ENCODE measurements at places on chromosomes 16 and 17.

DNA sequence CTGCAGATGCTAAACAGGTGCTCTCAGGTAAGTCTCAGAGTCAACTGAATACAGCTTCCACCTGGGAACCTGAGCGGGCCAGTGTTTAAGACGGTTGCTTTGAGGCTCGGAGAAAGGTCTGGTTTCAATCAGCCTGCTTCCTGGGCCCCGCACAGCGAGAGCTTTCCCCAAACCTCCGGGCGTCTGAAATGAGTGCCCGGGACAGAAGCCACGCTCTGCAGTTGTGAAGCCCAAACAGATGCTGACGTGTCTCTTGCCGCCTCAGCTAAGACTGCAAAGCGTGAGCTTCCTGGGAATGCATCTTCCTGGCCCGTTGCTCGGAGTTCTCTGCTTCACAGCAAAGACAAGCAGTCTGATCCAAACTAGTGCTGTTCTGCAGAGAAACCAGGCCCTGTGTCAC is 36.7 kb downstream of the PLXDC1 start:
- DNase-seq = no peak

GRCh38 chr16:65406933-65407332 is 285.1 kb upstream of the CDH11 start:
- DNase-seq = no peak

- no peak for DNase-seq
Measured at GRCh38 chr17:77618173-77618572, 340.3 kb upstream of the TNRC6C start.

DNA sequence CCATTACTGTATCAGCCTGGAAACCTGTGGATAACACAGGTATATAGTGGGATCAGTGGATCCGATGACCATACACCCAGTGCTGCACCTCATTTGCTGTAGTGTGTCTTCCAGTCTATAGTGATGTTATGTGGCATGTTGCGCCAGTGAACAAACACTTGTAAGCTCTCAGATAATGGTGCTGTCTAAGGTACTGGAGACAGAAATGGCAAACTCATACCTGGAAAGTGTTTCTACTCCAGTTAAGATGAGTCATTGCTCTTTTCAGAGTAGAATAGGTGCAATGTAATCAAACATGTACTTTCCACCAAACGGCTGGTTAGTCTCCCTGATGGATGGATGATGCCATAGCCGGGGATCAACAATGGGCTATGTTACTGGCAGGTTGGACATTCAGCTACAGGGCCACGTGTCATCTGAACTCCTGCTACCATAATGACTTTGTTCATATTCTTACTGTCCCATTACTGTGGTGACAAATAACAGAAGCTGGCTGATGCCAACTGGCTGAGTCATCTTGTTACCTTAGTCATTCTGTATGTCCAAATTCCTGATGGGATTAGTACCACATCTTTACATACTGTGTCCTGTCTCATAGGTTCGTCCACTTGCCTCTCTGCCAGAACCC is 6.3 kb downstream of the CCL11 start:
- DNase-seq = no peak

DNA sequence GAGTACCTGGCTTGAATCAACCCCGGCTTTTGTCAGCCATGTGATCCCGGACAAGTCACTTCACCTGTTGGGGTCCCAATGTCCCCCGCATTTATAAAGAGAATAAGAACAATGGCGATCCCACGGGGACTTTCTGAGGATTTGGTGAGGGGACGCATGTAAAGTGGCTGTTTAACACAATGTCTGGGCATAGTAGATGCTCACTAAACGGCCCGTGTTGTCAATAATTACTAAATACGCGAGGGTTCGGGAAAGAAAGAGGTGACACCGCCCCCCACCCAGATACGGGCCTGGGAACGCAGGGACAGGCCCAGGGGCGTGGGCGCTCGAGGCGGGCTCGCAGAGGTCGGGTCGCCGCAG is 1.8 kb downstream of the SYNGR3 start:
- no peak for DNase-seq

GRCh38 chr16:12529582-12529981 is 274.1 kb downstream of the CPPED1 start:
- DNase-seq = no peak

DNA sequence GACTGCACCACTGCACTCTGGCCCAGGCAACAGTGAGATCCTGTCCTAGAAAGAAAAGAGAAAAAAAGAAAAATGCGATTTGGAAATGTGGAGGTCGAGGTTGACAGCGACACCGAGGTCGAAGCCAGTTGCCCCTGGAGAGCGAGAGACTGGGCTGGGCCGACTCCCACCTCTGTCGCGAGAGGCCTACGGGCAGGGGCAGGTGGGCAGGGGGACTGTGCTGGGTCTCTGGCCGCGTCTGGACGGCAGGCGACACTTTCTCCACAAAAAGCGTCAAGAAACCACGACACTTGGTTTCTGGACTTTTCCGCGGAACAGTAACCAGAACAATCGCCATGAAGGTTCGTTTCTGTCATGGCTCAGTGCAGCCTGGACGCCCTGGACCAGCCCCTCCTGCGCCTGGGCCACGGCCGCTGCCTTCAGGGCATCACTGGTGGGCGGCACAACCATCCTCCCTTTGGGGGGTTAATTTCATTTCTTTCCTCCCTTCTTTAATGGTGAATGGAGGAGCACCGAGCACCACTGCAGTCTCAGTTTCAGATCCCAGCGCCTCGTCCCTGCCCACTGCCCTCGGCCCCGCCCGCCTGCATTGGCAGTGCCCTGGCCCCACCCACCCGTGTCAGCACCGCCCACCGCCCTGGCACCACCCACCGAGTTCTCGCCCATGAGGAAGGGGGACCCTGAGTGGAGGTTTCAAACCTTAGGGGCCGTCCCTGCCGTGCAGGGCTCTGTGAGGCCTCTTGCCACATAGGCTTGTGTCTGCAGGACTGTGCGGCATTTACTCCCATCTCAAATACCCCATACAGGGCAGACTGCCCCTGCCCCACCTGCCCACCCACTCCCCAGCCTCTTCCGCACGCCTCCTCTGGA is 18.5 kb upstream of the CDH15 start:
- DNase-seq = no peak

DNA sequence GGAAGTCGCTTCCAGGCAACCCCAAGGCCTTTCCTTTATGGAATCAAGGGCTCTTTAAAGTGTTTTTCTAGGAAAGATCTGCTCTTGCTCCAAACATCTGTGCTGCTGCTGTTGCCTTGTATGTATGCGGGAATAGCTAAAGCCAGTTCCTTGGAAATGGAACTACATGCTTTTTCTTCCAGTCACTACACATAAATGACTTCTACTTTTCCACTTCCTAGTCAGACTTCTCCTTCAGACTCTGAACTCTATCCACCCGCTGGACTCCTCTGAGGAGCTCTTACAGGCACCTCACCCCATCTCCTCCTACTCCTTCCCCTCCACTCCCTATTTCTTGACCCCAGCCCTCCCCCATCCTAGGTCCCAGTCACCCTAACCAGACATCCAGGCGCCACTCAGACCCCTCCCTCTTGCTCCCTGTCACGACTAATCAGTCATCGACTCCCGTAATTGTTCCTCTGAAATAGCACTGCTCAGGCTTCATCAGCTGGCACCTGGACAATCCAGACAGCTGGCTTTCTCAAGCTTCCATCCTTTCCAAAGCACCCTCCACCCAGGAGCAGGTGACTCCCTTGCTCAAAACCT is 15.0 kb upstream of the PEMT start:
- no peak for DNase-seq

- DNase-seq = no peak
Measured at GRCh38 chr17:36578671-36579070, 13.0 kb upstream of the DHRS11 start.

GRCh38 chr16:56551796-56552738 is 12.8 kb upstream of the MT4 start:
- DNase-seq = no peak

GRCh38 chr16:80317116-80317515 is 223.7 kb upstream of the DYNLRB2 start:
- DNase-seq = no peak

DNA sequence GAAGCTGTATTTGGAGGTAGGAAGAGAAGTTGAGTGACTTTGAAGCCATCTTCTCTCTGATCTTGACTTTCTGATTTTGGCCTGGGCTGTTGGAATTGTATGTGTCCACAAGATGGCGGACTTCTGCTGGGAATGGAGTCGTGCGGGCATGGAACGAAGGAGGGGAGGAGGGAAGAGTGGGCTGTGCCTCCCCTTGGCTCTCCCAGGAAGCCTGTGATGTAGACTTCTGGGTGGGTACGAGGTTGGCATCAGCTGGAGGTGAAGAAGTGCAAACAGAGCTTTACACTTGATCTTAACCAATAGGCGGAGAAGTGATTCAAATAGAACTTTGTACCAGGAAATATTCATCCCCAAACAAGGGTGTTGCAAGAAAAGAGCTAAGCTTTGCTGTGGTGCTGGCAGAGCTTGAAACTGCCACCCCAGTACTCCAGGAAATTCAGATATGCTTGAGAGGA is 7.4 kb upstream of the TMEM220 start:
- no peak for DNase-seq

- no peak for DNase-seq
Measured at GRCh38 chr17:4584917-4585637, 748 bp downstream of the SMTNL2 start.

- no peak for DNase-seq
Measured at GRCh38 chr17:44673893-44674292, 15.7 kb downstream of the CCDC43 start.

DNA sequence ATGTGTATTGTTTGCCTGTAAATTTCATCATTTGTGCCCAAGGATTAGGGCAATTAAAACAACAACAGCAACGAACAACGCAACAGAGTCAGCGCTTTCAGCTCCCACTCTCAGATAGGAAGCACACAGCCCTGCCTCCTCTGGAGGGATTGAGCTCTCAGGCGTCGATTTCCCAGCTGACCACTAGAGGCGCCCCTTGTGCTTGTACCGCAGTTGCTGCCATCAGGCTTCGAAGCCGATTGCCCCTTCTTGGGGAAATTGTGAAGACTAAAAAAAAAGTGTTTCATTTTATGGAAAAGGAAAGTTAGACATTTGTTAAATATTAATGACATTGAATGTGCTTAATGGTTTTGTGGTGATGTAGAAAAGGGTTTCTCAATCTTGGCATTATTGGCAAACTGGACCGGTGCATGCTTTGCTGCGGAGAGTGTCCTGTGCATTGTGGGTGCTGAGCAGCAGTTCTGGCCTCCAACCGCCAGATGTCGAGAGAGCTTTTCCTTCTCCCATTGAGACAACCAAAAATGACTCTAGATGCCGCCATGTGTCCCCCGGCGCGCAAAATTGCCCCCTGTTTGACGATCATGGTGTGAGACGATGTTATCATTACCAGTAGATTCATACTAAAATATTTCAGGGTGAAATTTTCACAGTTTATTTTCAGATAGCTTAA is 650.4 kb upstream of the RBFOX1 start:
- DNase-seq = peak; percentile 15

DNA sequence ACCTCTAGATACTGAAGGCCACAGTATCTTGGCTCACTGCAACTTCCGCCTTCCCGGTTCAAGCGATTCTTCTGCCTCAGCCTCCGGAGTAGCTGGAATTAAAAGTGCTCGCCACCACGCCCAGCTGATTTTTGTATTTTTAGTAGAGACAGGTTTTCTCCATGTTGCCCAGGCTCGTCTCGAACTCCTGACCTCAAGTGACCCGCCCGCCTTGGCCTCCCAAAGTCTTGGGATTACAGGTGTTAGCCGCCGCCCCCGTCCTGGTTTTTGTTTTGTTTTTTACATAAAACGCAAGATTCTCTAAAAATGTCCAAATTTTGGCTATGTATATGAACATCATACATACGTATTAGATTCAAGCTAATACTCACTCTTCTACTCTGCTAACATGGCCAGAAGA is 2.0 kb upstream of the GGNBP2 start:
- DNase-seq = no peak

GRCh38 chr16:57957673-57958392 is 13.1 kb downstream of the CNGB1 start:
- DNase-seq = no peak

- DNase-seq = no peak
Measured at GRCh38 chr17:12622726-12623125, 43.0 kb upstream of the MYOCD start.

GRCh38 chr17:79911430-79912399 is 72.5 kb upstream of the CBX4 start:
- no peak for DNase-seq

- no peak for DNase-seq
Measured at GRCh38 chr16:79204486-79204885, 396.1 kb downstream of the MAF start.

- no peak for DNase-seq
Measured at GRCh38 chr17:50045154-50045553, 10.8 kb upstream of the ITGA3 start.

DNA sequence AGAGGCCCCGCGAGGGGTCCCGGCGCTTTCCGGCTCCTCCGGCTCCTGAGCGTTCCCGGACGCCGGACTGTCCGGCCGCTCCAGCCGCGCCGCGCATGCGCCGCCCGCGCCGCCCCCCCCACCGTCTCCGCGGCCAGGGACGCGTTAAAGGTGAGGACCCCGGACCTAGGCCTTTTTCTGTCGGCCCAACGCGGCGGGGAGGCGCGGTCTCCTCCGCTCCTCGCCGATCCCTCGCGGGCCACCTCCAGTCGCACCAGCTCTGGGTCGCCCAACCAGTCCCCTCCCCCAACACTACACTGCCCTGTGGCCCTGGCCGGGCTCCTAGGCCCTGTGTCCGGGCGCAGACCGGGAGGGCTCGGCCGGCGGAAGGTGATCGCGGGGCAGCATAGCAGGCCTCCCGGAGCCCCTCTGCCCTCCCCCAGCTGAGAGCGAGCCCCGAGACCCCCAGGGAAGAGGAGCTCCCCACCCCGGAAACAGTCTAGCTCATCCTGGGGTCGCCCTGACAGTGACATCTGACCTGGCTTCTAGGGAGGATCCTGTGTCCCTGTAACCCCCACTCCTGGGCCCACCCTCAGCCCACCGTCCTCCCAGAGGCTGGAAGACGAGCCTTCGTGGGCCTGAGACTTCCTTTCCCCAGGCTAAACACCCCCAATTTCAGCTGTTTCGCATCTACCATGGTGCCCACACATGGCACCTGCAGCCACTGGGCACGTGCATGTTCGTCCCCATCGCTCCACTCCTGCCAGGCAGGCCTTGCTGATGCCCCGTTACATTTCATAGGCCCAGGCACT is 14.7 kb upstream of the BCAR1 start:
- peak; percentile 93 for DNase-seq

DNA sequence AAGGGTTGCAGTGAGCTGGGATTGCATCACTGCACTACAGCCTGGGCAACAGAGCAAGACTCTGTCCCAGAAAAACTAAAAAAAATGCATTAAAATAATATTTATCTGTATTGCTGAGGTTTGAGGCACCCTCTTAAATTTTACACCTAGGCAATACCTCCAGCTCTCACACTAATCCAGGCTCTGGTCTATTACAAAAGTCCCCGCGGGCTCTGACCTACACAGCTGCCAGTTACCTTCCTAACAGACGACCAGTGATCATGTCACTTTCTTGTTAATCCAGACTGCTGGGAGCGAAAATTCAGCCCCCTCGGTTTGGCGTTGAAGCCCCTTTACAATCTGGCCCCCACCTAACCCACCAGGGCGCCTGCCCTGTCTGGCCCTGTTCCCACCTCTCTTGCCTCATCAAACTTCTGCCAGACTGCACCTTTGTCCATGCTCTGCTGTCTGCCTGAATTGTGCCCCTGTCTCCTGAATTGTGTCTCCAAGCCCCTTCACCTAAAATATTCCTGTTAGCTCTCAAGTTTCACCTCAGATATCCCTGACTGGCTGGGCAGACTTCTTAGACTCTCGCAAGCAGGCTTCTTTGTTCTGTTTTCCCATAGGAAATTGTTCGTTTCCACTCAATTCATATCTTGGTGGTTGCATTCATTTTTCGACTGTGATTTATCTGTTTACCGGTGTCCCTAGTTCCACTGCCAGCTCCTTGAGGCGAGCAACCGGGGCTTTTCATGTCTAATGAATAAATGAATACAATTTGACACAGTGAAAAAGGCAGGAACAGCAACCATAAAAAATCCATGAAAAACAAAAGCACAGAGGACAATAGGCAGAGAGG is 65.9 kb downstream of the PITPNC1 start:
- DNase-seq = no peak

- DNase-seq = no peak
Measured at GRCh38 chr17:66652840-66653507, 181.9 kb upstream of the CACNG5 start.

Measured in GM12891 (cell line).